ENCODE measurements at places on chromosomes 3 and 15.
A peak's percentile ranks its signal among the peaks of the same experiment; 100 is the strongest.

DNA sequence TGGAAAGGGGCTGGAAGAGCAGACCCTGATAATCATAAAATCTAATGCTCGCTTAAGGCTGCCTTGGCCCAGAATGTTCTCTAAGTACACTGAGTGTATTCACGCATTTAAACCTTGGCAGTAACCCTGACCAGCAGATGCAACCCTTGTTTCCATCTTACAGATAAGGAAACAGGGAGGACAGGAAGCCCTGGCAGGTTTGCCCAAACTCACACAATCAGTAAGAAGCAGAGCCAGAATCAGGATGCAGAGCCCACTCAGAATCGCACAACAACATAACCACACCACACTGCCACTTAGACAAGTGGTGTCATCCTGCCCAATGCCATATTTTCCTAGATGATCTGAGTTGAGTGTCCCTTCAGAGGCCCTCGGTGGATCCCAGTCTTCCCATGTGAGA, 214.5 kb upstream of the HES1 start:
- no peak for DNase-seq

GRCh38 chr15:29312387-29312786, 42.8 kb upstream of the NSMCE3 start:
- no peak for DNase-seq

DNA sequence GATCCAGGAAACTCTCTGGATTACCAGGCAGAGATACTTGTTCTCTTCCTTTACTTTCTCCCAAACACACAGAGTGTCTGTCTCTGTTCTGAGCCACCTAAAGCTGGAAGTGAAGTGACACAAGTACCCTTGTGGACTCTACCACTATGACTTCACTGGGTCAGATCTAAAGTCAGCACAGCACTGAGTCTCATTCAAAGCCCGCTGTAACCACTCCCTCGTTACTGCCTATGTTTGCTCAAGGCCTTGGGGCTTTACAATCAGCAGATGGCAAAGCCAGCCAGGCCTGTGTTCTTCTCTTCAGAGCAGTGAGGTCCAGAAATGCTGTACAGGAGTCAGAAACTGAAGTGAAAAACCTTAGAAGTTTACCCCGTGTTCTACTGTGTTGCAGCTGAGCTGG, 588.3 kb upstream of the SEMA6D start:
- no peak for DNase-seq

DNA sequence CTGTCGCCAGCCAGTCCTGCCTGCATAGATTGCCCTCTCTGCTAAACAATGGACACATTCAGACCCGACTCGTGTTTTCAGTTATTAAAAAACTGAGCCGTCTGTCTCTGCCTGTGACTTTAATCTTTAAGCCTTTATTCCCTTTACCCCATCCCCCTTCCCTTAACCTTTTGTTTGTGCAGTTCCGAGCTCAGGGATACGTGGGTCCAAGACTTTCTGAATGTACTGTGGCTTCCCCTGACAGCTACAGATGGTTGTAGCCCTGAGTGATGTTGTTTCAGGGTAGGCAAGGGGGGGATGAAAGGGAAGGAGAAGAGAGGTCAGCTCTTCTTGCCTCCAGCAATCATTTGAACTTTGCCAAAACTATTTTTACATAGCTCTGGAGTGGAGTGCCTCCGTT, 44.6 kb downstream of the EEFSEC start:
- DNase-seq = peak; percentile 89

DNA sequence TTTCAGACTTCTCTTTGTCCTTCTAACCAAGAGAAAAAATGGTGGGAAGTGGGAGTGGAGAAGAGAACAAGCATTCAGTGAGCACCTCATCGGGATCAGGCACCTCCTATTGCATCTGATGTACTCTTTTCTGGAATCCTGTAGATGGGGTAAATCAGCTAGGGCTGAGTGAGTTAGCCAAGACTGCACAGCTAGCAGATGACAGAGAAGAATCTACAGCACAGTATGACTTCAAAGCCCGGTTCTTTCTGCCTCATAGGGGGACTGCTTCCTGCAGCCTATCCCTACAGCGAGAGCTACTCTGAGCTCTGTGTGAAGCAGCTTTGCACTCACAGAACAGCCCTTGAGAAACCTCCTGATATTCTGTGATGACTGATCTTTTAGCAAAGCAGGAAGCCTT, 275.2 kb upstream of the MEIS2 start:
- no peak for DNase-seq

GRCh38 chr15:101641894-101642293, 10.3 kb downstream of the TM2D3 start:
- peak; percentile 25 for DNase-seq

DNA sequence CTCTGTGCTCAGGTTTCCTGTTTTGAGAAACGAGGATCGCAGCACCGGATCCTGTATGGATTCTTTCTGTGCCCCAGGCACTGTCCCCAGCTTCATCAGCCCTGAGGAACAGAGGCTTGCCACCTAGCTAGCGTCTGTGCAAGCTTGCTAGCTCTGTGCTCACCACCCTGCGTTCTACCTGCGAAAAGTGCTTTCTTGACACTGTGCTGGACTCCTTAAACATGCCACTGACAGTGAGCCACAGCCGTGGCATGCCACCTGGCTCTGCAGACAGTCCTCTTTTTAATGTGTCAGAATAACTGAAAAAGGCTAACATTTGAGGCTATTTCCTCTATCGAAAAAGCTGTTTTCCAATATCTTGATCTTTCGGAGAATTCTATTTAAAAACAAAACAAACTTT, 1.4 kb downstream of the PGPEP1L start:
- DNase-seq = no peak

GRCh38 chr15:31158858-31159569, 57.5 kb upstream of the TRPM1 start:
- DNase-seq = no peak

DNA sequence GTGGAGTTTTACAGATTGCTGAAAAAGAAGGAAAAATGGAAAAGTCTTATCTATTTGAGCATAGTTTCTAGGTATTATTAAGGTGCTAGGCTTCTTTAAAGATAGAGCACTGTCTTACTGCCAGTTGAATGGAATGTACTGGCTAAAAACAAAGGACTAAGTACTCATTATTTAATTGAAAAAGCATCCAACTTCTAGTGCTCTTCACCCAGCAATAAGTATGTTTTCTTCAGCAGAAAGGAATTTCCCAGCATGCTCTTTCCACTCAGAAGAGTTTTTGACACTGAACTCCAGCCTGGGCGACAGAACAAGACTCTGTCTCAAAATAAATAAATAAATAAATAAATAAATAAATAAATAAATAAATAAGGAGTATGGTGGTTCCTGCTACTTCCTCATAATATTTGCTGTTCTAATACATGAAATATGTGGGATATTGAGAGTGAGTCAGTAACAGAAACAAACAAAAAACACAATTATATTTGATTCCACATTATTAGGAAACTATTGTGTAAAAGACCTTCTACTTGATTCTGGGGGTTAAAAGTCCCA, 70.6 kb downstream of the ATP13A4 start:
- DNase-seq = no peak

GRCh38 chr3:62238431-62238830, 134.9 kb downstream of the FEZF2 start:
- no peak for DNase-seq

DNA sequence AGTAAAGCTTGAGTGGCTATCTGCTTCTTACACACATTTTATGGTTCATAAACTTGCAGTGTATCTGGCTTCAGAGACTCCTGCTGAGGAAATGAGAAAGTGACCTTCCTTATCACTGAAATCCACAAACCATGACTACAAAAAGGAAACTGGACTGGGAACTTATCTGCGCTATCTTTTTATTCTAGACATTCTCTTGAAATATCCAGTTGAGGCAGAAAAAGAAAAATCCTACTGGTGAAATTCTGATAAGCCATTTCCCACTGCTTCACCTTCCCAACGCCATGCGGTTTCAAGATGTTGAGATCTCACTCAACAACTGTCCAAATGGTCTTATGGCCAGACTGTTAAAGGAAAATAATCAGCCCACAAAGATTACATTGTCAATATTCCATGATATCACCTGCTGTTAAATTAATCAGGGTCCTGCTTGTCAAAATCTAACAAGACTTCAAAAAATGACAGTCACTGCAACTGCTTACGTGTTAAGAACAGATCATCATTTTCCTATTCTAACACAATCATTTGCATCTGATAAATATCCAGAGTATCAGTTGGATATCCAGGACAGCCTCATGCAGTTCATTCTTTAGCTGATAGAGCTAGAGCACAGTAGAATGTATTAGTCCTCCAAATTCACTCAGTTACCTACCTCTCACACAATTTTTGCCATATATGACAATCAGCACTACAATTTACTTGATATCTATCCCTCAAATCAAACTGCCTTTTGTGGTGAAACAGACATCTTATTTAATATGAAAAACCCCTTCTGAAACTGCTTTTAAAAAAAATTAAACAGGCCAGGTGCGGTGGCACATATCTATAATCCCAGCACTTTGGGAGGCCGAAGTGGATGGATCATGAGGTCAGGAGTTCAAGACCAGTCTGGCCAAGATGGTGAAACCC, 538.1 kb downstream of the MAGI1 start:
- DNase-seq = no peak

GRCh38 chr3:108018552-108018951, 72.3 kb downstream of the CD47 start:
- no peak for DNase-seq

DNA sequence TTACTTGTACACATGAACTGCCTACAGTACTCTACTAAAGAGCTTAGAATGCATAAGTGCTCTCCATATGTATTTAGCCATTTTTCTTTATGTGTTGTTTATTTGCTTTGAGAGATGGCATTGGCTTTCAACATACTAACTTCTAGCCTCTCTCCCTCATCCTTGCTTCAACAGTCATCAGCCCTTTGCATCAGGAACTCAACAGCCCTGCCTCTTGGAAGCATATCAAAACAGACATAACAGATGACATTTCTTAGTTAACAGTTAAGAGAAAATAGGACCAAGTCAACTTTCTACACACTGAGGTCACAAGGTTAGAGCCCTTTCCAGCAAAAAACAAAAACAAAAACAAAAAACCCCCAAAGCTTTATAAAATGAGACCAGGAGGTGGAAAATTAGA, 145.6 kb downstream of the TCF12 start:
- no peak for DNase-seq
